ENCODE measurements at places on chromosomes 3 and 15.

DNA sequence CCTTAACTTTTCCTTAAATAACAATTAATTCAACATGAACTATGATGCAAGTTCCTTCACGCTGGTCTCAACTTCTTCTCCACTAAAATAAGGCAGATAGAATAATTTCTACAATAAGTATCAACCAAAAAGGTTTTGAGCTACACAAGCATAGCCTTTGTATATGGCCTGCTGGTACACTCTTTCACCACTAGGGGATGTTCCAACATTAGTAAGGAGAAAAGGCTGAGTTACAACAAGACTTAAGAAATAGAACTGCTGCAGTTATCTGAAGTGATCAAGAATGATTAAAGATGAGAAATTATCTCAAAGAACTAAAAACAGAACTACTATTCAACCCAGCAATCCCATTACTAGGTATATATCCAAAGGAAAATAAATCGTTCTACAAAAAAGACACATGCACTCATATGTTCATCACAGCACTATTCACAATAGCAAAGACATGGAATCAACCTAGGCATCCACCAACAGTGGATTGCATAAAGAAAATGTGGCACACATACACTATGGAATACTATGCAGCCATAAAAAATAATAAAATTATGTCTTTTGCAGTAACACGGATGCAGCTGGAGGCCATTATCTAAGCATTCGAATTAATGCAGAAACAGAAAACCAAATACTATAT, 14.4 kb downstream of the ATP13A3 start:
- no peak for DNase-seq

- DNase-seq: no peak
Measured at GRCh38 chr3:39196671-39197356, 4.4 kb upstream of the XIRP1 start.

DNA sequence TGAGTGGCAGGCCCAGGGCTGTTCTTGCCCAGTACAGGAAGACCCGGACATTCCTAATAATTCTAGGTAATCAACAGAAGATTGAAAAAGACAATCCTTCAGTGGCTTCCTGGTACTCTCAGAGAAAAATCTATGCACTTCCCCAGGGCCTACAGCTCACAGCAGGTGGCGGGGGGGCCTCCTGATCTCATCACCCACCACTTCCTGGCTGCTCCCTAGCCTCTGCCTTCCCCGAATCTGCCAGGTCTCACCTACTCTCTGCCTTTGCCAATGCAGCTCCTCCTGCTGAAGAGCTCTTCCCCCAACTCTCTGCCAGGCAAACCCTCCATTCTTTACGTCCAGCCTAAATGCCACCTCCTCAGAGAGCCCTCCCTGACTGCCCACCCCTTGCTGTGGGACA, 37.5 kb downstream of the EHD4 start:
- peak; percentile 46 for DNase-seq

DNA sequence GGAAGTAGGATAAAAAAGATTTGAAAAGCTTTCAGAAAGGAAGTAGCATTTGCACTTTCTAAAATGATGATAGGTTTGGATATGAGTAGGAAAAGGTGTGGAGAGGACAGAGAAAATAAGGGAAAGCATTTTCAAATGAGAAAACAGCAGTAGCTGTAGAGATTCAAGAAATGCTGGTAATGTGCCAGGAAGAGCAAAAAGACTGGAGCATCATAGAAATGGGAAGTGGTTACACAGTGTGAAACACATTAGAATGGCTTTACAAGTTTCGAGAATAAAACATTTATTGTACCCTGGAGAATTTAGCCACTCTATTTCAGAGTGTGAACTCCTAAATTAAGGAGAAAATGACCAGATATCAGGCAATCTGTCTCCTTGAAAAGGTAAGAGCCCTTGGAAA, 108.3 kb upstream of the CHL1 start:
- DNase-seq: no peak

GRCh38 chr3:112048911-112049310, 14.4 kb downstream of the TMPRSS7 start:
- DNase-seq: no peak

- no peak for DNase-seq
Measured at GRCh38 chr3:158110658-158111018, 749 bp downstream of the RSRC1 start.

DNA sequence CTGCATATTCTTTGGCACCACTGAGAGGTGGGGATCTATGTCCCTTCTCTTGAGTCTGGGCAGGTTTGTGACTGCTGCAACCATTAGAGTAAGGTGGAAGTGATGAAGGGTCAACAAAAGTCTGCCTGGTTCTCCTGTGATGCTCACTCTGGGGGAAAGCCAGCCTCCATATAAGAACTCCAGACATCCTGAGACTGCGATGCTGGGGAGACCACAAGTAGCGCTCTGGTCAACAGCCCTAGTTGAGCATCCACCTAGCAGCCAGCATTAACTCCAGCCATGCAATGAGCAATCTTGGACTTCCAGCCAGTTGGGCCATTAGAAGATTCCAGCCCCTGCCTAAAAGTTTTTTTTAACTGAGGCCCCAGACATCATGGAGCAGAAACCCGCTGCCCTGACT, 62.8 kb downstream of the SCN11A start:
- no peak for DNase-seq

- DNase-seq: no peak
Measured at GRCh38 chr3:39513791-39514369, 46.4 kb downstream of the MOBP start.

DNA sequence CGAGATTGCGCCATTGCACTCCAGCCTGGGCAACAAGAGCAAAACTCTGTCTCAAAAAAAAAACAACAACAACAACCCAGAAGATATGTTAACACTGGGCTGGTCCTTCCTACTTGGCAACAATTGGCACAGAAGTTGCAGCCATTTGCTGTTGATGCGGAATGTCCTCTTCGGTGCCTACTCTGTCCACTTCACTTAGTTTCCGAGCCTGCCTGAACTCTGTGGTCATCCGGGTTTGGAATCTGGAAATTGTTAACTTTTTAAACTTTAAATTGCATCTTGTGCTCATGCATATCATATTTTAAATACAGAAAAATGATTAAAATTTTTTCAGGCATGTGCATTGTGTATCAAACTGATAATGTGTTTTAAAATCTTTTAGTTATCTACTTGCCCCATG, 81.5 kb downstream of the FNDC3B start:
- DNase-seq: no peak

GRCh38 chr3:197837282-197837681, 46.2 kb downstream of the LRCH3 start:
- no peak for DNase-seq
